ENCODE measurements at places on chromosomes 16 and 17.
A peak's percentile ranks its signal among the peaks of the same experiment; 100 is the strongest.

DNA sequence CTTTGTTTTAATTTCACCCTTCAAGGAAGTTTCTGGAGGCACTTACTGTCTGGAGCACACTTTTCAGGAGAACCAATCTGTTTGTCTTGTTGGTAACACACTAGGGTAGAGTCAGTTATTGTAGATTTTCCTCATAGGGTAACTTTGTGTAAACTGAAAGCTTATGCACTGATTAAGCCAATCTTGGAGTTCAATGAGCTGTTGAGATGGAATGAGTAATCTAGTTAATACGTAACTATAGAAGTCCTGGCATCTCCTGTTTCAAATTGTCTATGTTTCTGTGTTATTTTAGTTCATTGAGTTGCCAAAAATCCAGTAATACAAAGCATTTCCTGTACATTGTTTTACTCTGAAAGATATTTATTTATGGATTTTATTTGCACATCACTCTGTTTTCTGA is 111.6 kb upstream of the HAS3 start:
- DNase-seq, result no peak

DNA sequence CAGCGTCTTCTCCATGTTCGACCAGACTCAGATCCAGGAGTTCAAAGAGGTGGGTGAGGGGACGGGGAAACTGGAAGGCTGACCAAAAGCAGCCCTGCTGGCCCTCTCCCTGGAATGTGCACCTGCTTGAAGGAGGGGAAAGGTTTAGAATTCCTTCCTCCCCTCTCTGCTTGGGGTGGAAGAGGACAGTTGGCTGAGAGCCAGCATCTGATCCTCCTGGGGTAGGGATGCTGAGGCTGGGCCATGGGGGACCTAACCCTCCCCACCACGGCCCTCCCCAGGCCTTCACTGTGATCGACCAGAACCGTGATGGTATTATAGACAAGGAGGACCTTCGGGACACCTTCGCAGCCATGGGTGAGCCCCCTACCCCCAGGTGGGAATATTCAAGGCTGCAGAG is 1.3 kb downstream of the MYL11 start:
- DNase-seq, result no peak

- peak; percentile 96 for DNase-seq
Observed at GRCh38 chr17:75632863-75633485, at the start of gene SMIM5. Gene SMIM5, plus strand, starts transcription at chr17:75633434. Its CDS starts 6,768 bp downstream, at chr17:75640202.

- no peak for DNase-seq
Observed at GRCh38 chr17:2694381-2695242, 17.0 kb downstream of the CLUH start.

DNA sequence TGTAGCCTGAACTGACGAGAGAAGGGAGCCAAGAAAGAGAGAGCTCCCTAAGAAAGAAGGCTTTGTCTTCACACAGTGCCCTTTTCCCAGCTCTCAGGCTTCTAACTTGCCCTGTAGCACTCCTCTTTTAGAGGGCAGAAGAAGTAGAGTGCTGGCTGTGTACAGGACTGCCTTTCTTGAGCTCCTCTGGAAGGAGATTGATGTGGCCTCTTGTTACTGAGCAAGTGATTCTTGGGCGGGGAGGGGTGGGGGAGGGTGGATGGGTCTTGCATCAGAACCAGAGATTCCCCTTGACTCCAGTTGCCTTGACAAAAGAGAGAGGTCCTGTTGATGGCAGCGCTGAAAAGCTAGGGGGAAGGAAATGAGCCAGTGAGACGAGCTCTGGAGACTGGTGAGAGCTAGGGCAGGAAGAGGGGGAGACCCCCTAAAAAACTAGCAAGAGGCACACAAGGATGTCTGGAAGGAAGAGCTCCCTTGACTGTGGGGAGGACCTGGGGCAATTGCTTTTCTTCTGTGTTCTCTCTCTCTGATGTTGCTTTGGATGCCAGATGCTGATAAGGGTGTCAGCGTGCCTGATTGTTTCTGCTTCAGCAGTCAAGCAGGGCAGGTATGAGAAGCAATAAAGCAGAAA is 18.4 kb downstream of the GPR179 start:
- peak; percentile 45 for DNase-seq

GRCh38 chr16:361872-362701 is 8.3 kb downstream of the MRPL28 start:
- peak; percentile 66 for DNase-seq

GRCh38 chr17:3542410-3543088 is 15.1 kb downstream of the TRPV3 start:
- no peak for DNase-seq

DNA sequence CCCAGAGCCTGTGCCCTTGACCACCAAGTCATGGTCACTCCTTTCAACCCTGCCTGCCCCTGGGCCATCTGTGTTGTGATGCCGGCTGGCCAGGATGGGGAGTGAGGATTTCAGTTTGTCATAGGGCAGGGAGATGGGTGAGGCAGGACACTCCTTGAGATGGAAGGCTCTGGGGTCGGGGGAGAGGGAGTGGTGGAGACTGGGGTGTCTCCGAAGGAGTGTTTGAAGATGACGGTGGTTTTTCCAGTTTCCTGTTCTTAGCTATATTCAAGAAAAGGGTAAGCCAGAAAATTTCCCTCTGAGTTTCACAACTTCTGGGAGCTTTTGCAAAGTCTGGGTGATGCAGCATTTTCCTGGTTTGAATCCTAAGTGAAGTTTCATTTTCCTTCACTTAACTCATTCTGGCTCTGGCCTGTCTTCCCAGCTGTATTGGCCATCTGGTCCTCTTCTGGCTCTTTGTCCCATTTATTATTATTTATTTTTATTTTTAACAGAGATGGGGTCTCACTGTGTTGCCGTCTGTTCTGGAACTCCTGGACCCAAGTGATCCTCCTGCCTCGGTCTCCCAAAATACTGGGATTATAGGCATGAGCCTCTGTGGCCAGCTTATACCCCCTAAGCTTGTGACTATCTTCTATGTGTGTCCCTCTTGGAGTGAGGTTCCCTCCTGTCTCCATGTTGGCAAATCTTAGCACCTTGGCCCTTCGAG is 27.7 kb downstream of the ABCC1 start:
- no peak for DNase-seq

Data from midbrain (tissue), 1 donor.